GM13976 (cell line): ENCODE measurements at places on chromosomes 13 and 19.

DNA sequence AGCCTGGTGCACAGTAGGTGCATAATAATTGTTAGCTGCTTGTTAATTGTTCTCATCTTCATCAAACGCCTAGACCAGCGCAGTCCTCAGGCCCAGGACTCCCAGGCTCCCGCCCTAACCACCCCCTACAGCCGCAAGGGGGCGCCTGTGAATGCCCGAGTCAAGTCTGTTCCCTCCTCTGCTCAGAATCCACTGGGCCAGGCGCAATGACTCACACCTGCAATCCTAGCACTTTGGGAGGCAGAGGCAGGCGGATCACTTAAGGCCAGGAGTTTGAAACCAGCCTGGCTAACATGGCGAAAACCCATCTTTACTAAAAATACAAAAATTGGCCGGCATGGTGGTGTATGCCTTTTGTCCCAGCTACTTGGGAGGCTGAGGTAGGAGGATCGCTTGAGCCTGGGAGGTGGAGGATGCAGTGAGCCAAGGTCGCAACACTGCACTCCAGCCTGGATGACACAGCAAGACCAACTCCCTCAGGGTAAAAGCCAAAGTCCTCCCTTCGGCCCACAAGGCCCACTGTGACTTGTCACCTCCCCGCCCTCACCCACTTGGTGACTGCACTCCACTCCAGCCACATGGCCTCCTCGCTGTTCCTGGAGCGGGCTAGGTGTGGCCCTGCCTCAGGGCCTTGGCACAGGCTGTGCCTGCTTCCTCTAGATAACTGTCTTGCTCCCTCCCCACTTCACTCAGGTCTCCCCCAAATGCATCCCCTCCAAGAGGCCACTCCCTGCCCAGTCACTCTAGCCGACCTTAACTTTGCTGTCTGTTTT lies 9.1 kb downstream of the ZNF653 start:
- peak; percentile 82 for DNase-seq

- DNase-seq: no peak
Observed at GRCh38 chr13:29524176-29524575, 71.3 kb downstream of the SLC7A1 start.

- DNase-seq: no peak
Observed at GRCh38 chr13:110546926-110547325, 14.6 kb downstream of the RAB20 start.

DNA sequence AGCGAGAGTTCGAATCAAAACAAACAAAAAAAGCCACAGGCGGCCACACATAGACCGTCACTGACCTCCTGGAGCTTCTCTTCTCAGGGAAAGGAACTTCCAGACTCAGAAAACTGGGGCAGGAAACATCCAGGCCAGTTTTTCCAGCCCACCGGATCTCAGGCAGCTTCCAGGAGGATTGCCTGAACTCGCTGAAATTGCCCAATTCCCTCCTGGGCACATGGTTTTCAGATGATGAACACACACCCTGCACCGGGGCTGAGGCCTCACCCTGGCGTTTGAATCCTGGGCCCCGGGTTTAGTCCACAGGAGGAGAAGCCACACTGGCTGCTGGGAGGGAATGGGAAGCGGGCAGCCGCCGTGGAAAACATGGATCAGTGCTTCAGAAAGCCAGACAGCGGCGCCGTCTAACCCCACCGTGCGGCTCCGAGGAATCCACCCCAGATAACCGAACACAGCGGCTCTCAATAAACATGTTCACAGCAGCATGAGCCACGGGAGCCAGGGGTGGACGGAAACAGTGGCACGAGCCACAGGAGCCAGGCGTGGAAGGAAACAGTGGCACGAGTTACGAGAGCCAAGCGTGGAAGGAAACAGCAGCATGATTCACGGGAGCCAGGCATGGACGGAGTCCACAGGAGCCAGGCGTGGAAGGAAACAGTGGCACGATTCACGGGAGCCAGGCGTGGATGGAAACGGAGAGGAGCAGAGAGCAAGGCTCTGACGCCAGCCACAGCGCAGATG lies 18.2 kb upstream of the PTBP1 start:
- DNase-seq: no peak

DNA sequence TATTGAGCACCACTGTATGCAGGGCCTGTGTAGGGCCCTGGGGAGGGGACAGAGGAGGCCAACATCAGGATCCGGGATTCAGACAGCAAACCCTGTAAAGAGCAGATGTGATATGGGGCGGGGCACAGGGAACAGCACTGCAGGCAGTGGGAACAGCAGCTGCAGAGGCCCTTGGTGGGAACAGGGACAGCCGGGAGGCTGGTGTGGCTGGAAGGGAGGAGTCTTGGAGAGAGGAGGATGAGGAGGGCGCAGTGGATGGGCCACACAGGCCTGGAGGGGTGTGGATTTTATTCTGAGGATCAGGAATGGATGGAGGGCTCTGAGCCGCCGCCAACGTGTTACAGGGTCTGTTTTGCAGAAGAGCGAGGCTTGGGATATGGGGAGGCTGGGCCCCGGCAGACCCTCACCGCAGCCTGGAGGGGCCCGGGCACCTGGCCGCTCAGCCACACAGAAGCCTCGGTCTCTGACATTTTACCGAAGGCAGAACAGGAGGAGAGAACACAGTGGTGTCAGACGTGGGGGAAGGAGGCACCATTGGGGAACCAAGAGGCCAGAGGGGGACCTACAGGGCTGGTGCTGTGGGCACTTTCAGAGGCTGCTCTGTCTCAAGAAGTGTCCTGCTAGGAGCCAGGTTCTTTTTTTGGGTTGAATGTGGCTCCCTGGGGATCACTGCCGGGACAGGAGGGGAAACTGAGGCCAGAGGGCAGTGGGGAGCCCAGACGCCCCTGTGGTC lies 6.9 kb downstream of the EFNA2 start:
- no peak for DNase-seq

DNA sequence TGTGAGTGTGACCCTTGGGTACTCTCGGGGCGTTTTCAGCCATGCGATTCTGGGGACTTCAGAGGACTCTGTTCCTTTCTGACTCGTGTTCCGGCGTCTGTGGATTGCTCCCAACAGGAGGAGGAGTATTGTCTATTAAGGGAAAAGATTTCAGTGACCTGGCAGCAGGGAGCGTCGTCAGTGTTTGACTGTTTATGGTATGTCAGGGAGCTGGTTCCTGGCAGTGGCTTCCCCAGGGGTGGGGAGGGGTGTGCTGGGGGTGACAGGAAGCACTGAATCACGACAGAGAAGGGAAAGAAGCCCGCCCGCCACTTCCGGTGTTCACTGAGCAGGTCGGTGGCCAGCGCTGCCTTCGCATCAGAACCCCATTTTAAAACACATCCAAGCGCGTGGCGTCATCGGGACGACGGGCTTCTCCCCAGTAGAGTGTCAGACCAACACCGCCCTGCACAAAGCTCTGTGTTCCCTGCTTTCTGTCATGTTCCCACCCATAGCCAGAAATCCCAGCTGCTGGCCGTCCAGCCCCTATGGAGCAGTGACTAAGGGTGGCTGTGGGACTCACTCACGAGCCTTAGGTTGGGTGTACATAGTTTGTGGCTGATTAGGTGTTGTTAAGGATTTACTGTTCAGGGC lies 33.8 kb downstream of the COL4A2 start:
- peak; percentile 46 for DNase-seq

GRCh38 chr13:113129921-113130750 lies 7.5 kb downstream of the F10 start:
- DNase-seq: no peak

- DNase-seq: no peak
Observed at GRCh38 chr19:34363930-34364329, 1.1 kb upstream of the GPI start.

DNA sequence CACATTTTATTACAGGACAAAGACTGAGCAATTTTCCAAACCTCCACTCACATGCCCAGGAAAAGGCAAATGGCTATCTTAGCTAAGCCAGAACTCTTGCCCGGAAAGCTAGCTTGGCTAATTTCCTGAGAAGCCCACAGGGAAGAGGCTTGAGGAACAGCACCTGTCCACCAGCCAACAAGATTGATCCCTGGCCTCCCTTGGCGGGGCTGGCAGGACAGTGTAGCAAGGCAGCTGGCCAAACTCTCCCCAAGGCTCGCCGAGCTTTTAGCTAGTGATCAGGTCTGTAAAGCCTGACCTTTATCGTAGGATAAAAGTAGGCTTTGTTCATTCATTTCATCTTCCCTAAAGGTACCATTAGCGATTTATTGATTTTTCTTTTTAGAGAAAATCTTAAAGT lies 101.4 kb downstream of the UQCRFS1 start:
- no peak for DNase-seq

DNA sequence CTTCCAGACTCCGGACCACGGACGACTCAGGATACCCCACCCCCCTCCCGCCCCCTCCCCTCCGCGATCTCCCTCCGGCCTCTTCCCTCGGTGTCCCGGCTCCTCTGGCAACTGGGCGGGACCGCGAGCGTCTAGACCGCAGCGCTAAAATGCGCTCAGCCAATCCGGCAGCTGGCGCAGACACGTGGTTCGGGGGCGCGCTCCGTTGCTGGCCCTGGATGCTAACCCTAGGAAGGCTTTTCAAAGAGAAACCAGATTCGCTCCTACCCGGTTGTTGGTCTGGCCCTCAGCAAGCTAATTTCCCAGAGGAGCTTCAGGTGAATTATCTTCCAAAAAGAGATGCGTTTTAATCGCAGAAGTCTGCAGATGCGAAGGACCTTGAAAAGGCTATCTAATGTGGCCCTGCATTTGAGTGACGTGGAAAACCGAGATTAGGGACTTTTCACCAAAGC lies at the start of gene DZIP1:
DZIP1 (minus strand) TSS at position 106 of the 452 bp plus-strand sequence. CDS start 2,677 bp downstream, outside the sequence.
- peak; percentile 60 for DNase-seq

DNA sequence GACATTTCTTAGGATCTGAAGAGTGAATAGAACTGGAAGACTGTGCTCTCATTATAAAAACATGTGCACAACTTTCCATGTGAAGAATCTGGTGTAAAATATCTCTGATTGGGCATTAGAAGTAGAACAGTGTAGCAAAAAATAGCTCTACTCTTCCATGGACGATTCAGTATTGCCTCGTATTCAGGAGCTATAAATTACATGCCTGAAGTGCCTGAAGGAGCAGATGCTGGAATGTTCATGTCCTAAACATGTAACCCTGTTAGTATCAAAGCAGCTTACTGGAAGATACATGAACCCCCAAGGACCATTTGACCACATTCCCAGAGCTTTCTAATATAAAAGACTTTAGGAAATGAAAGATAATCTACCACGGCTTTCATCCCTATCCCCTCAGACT lies 528.9 kb downstream of the DACH1 start:
- DNase-seq: no peak

GRCh38 chr19:16920816-16921529 lies 32.2 kb downstream of the F2RL3 start:
- no peak for DNase-seq

GRCh38 chr13:31631071-31631470 lies 108.3 kb upstream of the RXFP2 start:
- no peak for DNase-seq

- DNase-seq: no peak
Observed at GRCh38 chr19:47377801-47378200, 28.7 kb downstream of the DHX34 start.

DNA sequence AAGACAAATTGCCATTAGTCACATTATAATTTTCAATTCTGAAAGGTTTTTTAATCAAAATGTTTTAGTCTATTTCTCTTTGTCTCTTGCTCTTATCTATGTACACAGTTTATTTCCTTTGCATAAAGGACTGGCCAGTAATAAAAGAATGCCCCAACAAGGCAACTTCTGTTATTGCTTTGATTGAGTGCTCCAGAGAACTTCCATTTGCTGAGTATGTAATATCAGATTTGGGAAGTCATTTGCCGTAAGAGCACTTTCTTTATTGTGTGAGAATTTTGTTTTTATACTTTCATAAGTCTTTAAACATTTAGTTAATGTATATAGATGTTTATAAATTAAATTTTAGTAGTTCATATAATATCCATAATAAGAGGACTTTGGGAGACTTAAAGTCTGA lies 1140.4 kb downstream of the PCDH9 start:
- DNase-seq: no peak

DNA sequence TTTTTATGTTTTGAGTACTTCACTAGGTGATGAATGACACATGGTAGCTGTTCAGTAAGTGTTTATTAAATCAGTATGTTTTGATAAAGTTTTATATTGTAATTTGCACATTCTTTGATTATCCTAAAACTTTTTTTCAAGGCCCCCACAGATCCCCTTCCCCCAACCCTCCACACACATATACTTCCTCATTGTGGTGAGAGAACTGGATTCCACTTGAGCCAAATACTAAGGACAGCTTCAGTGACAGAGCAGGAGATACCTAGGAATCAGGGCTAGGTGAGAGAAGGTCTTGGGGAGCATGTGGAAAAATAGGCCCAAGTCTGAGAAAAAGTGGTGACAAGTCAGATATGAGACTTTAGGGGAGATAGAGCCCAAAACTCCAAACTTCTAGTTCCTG lies 174.6 kb downstream of the TDRD3 start:
- no peak for DNase-seq

DNA sequence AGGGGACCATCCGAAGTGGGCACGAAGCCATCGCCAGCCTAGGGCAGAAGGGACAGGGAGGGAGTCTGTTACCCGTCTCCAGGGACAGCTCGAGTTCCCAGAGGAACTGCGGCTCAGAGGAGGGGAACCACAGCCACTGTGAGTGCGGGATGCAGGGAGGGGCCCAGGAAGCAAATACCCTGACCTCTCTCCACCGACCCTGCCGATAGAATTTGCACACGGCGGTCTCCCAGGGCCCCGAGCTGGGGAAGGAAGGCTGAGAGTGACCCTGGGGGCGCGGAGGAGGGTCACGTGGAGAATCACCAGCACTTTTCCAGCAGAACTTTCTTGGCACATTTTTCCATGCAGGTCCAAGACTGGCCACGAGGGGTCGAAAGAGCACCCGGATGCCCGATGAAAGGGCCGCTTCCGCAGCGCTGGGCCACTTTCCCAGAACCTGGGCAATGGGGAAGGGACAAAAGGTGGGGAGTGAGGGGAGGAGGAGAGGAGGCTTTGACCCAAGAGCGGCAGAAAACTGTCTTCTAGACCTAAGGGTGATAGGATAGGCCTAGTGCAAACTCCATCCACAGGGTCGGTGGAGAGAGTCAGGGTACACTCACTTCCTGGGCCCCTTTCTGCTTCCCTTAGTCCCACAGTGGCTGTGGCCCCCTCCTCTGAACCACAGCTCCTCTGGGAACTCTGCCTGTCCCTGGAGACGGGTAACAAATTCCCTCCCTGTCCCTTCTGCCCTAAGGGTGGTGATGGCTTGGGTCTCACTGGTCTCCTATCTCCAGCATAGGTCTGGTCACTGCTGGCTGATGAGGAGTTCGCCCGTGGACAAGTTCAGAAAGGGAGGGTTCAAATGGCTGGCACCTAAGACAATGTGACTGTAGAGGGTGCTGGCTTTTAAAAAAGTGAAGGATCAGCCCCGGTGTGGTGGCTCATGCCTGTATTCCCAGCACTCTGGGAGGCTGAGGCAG lies 5.3 kb upstream of the GPR4 start:
- DNase-seq: peak; percentile 56

DNA sequence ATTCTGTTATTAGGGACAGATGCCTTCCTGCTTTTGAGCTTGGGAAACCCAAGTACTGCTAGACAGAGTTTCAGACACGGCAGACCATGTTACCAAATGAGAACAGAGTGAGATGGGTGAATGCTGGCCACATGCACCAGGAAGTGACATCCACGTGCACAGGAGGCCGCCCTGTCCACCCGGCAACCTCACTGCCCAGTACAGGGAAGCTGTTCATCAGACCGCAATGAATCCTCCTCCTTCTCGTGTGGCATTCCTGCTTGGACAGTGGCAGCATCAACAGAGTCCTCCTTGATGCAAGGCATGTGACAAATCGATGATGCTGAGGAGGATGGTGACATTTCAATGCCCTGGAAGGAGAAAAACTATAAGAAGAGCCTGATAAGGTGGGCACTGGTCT lies 191.0 kb upstream of the SOX1 start:
- no peak for DNase-seq
